ENCODE measurements at places on chromosomes 2 and 18.

DNA sequence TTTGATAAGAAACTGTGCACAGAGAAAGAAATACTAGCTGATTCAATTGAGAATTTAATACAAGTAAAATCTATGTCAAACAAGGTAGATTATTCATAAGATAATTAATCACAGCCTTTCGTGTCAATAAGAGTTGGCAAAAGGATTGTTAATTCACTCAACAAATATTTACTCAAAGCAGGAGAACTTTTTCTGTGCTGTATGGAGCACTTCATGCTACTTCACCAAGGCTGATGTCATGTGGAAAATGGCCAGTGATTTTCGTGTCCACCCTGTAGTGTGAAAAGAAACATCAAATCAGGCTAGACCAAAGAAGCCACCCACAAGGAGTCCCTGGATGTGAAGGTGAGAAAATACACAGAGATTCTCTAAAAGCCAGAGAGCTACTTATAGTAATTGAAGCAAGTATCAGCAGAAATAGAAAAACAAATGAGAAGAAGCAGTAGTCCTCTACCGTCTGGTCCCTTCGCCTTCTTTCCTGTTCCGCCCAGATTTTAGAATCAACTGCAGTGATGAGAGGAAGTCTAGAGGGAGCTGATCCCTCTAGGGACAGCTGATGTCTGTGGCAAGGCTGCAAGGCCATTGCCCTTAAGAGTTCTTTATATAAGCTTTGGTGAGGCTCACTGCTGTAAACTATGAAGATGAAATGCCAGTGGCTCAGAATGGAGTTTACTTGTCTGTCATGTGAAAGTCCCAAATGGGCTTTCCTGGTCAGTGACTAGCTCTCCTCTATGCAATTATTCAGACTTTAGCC, 201.3 kb upstream of the APCDD1 start:
- DNase-seq: no peak

- no peak for DNase-seq
Observed at GRCh38 chr2:67917332-67918054, 145.3 kb downstream of the C1D start.

GRCh38 chr2:194700726-194701125, 956.3 kb upstream of the SLC39A10 start:
- DNase-seq: no peak

GRCh38 chr2:109174214-109174613, 45.2 kb downstream of the SH3RF3 start:
- DNase-seq: no peak

- no peak for DNase-seq
Observed at GRCh38 chr2:16832910-16833309, 167.3 kb upstream of the CYRIA start.

GRCh38 chr2:205535001-205535400, 147.3 kb upstream of the NRP2 start:
- DNase-seq: no peak

GRCh38 chr2:126887506-126887905, 11.2 kb upstream of the TEX51 start:
- no peak for DNase-seq

GRCh38 chr2:127081826-127082633, 24.9 kb downstream of the BIN1 start:
- no peak for DNase-seq
